ENCODE measurements at places on chromosomes 1 and 21.

DNA sequence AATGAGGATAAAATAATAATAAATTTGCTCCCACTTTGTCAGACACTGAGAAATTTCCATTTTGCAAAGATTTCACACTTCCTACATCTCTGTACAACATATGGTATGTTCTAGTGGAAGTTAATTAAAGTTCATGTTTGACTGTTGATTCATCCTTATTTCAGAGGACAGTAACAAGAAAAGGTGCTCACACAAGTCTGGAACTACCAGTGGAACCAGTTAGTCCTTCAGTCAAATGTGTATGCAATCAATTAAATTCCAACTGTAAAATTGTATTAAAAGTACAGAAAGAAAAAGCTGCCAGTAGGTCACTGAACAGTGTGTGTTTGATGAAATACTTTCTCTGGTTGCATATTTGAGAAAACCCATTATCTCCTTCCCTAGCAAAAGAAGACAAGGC lies 496.0 kb upstream of the PKN2 start:
- no peak for DNase-seq

DNA sequence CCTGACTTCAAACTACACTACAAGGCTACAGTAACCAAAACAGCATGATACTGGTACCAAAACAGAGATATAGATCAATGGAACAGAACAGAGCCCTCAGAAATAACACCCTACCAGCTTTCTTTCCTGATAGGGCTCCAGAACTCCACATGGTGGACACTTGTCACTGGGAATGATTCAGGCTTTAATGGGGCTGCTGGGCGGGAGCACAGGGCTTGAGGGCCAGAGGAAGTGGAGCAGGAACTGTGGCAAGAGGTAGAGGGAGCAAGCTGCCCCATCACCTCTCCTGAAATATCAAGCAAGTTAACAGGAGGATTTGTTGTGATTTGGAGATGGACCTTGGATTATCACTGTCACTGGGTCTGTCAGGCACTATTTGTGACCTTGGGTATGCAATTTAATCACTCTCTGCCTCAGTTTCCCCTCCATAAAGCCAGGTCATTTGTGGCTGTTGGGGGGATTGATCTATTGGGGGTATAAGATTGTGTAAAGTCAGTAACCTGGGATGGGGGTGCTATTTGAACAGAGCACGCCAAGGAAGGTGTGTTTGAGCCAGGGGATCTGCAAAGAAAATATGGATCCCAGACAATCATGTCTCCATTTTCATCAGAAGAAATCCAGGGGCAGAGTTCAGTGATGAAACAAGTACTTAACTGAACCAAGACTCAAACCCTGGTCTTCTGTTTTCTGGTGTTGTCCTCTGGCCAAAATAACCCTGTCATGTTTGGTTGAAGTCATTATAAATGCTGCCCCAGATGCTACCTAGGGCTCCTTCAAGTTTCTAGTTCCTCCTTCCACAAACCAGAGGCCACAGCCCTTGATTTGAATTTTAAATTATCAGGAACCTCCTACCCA lies 25.2 kb downstream of the ETS2 start:
- no peak for DNase-seq

DNA sequence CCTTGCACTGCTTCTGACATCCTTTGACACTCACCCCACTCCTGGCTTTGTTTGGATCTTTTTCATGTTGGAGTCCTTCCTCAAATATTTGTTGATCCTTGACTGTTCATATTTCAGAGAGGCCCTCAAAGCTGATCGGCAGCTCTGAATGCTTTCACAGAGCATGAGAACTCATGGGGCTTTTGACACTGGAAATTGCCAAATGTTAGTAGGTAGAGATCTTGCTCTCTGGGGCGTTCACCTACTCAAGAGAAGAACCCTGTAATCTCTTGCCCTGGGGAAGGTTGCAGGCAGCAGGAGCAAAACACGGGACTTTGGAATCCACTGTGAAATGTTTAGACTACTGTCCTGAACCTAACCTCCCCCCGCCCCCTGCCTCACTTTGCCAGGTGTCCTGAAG lies 67.4 kb upstream of the STUM start:
- DNase-seq: no peak

GRCh38 chr1:67969446-67969845 lies 81.0 kb downstream of the DIRAS3 start:
- no peak for DNase-seq

DNA sequence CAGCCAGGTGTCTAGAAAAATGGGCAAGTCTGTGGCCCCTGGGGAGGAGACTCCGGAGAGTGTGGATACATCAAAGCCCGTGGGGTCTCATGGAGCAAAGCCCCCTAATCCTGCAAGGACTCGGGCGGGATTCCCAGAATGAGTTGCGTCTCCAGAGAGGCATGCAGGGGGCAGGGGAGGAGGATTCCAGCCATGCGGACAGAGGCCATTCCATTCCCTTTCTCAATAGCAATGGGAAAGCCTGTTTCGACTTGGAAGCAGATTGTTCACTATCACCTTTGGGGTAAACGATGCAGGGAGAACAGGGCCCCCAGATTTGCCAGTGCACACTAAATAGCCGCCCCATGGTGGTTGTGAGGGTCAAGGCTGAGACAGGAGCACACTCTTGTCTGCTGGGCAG lies 15.4 kb upstream of the PRDM15 start:
- no peak for DNase-seq

- DNase-seq: no peak
Measured at GRCh38 chr1:24285231-24285630, 33.9 kb upstream of the GRHL3 start.

DNA sequence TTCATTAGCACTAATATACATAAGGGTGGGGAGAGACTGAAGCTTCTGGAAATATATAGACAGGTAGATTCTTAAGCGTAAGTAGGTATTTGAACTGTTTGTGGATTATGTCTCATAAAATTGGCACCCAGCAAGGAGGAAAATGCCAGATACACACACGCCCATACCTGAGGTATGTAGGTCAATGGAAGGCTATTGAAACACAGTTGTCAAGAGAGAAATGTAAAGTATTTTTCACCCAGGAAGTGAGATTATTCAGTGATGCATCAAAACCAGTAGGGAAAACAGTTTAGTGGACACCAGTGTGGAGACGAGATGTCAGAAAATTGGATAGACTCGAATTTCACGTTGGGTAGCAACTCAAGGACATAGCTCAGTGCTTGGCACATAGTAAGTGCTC lies 4.7 kb upstream of the RSPH1 start:
- DNase-seq: no peak

DNA sequence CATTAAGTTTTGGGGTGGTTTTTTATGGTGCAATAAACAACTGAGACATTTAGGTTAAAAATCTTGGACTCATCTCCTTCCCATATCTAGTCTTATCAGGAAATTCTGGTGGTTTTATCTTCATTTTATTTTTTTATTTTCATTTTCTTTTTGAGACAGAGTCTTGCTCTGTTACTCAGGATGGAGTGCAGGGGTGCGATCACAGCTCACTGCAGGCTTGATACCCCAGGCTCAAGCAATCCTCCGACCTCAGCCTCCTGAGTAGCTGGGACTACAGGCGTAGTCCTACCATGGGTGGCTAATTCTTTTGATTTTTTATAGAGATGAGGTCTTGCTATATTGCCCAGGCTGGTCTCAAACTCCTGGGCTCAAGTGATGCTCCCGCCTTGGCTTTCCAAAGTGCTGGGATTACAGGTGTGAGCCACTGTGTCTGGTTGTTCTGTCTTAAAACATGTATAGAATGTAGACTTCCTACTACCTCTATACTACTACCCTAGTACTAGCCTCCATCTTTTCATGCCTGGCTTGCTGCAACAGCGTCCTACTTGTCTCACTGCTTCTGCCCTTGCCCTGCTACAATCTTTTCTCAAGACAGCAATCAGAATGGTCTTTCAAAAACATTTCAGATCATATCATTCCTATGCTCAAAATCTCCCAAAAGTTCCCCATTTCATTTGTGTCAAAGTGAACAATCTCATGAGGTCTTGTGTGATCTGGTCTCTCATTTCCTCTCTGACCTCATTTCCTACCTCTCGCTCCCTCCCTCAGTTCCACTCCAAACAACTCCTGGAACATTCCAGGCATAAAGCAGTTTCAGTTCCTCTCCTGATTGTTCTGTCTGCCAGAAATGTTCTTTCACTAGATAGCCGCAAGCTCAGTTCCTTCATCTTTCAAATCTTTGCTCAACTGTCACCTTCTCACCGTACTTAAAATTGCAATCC lies 5.9 kb upstream of the FCGR2A start:
- DNase-seq: no peak

GRCh38 chr1:241275226-241275625 lies 81.8 kb downstream of the RGS7 start:
- DNase-seq: no peak

- DNase-seq: no peak
Measured at GRCh38 chr1:161193561-161194235, 5.2 kb downstream of the ADAMTS4 start.

GRCh38 chr1:192565946-192566345 lies 9.6 kb upstream of the RGS1 start:
- DNase-seq: no peak

DNA sequence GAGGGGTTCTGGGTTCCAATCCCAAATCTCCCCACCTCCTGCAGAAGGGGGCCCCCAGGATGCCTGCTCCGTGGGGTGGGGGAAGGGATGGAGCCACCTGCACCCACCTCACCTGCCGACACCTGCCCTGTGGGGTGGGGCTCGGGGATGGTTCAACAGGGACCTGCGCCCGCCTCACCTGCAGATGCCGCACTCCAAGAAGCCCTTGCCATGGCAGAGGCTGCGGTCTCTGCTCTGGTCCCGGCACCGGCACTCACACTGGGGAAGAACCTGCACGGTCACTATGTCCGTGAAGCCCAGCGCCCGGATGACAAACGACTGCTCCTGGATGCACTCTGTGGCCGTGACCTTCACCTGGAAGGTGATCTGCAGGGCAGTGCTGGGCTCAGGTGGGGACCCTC lies 18.1 kb upstream of the PTTG1IP start:
- no peak for DNase-seq

- DNase-seq: no peak
Measured at GRCh38 chr1:170471398-170472053, 60.4 kb upstream of the GORAB start.

DNA sequence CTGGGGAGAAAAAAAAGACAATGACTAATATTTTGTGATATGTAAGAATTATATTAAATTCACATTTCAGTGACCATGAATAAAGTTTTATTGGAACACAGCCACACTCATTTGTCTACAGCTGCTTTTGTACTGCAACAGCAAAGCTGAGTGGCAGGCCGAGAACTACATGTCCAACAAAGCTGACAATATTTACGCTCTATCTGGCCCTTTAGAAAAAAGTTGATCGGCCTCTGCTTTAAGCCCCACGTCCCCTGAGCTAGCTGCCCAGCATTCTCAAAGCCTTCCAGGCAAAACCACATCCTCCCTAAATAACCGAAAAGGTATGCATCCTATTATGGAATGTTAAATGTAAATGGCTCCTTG lies 8.6 kb downstream of the SLC2A1 start:
- DNase-seq: no peak

DNA sequence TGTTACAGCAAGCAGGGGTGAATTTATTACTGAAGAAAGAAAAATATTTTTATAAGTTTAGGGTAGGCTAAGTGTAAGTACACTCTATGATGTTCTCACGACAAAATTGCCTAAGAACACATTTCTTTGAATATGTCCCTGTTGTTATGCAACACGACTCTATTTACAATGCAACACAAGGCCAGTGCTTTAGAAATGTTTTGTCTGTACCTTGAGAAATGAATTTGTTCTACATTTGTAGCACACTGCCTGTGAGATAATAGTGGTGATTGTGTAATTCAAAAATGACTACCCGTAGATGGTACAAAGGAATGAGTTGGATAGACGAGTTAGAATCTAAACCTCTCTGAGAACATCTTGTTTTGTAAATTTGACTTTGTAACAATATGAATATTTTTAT lies 63.7 kb upstream of the IGSF5 start:
- no peak for DNase-seq

DNA sequence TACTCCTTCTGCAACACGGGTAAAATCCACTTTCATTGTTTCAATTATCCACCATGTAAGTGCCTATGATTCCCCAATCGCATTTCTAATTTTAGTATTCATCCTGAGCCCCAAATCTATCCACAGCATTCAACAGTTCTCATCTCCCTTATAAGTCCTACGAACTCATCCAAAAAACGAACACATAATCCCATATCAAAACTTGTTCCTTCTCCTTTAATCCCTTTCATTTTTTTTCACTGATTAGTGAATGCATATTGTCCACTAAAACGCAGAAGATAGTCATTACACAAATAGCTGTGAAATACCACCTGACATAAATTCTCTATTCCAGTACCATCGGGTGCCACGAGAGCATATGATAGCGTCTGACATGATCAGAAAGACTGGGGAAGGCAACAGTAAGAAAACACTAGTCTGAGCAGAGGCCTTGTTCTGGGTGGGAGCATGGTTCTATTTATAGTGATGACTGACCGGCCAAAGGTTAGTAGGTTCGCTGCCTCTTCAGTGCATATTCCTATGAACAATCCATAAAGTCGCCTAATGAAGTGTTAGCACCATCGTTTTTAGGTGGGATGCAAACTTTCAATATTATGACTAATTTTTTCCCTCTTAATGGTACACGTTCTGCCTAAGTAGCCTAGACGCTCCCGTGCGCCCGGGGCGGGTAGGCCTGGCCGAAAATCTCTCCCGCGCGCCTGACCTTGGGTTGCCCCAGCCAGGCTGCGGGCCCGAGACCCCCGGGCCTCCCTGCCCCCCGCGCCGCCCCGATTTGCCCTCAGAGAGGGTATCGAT lies 648 bp downstream of the ATP5PF start:
- DNase-seq: no peak

- no peak for DNase-seq
Measured at GRCh38 chr1:226731257-226731893, 7.7 kb downstream of the ITPKB start.

- no peak for DNase-seq
Measured at GRCh38 chr1:37073152-37073853, 39.0 kb upstream of the GRIK3 start.

- DNase-seq: no peak
Measured at GRCh38 chr1:183161391-183161790, 24.7 kb upstream of the LAMC2 start.

- DNase-seq: no peak
Measured at GRCh38 chr1:92922356-92923035, 38.8 kb downstream of the DIPK1A start.

- DNase-seq: no peak
Measured at GRCh38 chr1:225700164-225700821, 47.4 kb upstream of the ENAH start.

GRCh38 chr1:192809307-192810252 lies 741 bp downstream of the RGS2 start:
- DNase-seq: no peak

GRCh38 chr1:32485554-32486255 lies 20.8 kb downstream of the ZBTB8B start:
- no peak for DNase-seq

All from right forelimb (tissue), 1 donor.